ENCODE measurements at places on chromosomes 1 and 21.

DNA sequence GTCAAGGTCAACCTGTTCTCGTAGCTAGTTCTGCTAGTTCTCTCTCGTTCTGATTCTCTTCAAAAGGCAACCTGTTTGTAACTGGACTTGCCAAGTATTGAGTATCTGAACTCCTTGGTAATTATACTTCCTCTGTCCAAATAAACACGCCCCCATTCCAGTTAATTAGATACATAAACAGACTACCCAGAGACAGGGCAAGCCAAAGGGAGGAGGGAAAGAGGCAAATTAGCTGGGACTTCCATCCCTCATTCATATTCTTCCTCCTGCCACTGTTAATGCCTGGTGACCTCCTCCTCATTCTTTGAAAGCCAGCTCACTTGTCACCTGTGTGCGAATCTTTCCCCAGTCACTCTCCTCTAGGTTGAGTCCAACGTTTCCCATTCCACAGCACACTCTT, 62.9 kb downstream of the LPAR3 start:
- DNase-seq = no peak

DNA sequence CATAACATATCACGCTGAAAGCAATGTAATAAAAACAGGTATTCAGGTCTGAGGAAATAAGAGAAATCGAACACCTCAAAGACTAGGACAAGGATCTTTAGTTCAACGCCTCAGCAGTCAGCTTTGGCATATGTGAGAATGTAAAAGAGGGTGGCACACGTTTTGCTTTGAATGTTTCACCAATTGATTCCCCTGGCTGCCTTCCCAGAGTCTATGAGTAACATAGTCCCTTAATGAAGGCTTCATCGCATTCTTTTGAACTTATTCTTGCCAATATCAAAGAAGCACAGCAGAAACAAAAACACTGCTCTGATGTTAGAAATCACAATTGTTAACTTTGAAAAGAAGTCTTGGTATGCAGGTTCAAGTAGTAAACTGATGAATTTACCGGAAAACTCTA, 764.8 kb downstream of the ADGRL2 start:
- DNase-seq = no peak

DNA sequence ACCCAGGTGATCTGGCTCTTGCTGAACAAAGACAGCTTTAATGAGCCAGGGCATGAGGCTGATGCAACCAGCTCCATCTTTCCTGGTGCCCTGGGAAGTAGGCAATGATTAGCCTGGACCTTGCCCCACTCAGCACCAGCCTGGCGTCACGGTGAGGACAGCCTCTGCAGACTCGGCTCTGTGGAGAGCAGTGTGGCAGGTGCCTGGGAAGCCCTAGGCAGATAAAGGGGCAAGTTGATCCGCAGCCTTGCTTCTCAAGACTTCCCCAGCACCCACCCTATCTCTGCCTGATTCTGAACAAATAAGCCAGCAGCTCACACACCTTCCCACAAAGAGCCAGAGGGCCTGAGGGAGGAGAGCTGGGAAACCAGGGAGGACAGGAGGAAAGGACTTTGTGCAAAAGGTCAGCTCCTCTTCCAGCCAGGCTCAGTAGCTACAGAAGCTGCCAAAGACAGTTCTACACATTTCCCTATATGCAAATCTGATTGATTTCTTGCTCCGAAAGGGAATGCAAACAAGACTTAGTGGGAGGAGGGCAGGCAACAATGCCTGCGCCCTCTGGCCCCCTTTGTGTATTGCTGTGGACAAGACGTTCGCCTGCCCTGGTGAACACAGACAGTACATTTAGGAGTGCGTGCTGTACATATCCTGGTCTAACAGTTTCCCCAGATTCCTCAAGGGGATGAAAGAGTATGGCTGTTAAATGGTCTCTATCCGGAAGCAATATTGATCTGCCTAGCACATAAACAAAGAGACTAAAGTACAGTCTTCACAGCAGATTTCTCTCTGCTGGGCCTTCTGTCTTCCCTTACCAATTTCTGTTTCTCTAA, 63.8 kb downstream of the BCAR3 start:
- no peak for DNase-seq

DNA sequence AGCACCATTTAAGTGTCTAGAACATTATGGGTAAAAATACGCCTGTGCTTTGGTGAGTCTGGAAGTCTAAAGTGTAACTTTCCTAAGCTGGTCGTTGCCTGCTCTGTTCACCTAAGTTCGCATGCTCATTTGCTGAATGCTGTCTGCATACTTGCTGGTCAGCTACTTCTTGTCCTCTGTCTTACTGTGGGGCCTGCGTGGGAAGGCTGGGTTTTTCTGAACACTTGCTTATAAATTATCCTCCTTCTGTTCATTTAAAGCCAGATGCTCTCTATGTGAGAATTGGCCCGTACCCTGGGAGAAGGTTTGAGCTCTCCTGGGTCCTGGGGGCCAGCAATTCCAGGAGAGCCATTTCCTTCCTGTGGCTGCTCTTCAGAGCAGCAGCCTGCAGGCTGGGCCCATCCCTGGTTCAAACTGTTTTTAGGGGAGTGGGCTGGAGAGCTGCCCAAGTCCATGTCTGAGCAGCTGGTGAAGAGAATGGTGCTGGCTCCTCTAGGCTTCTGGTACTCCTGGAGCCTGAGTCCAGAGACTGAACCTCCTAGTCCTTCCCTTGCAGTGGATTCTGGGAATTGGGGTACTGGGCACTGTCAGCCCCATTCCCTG, 75.7 kb downstream of the GALNT2 start:
- no peak for DNase-seq

DNA sequence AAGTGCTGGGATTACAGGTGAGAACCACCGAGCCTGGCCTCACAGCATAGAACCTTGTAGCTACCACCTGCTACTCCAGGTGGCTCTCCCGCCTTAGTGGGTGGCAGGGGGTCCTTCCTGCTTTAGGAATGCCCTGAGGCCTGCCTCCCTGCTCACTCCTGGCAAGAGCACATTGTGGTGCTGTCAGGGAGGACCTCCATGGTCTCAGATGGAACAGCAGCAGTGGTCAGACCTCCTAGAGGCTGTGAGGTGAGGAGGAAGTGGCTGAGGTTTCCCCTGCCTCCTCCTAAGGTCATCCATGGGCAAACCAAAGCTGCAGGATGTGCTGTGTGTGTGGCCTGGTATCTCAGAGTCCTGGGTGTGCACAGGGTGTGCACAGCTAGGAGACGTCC, 6.7 kb downstream of the SOX13 start:
- DNase-seq = no peak

DNA sequence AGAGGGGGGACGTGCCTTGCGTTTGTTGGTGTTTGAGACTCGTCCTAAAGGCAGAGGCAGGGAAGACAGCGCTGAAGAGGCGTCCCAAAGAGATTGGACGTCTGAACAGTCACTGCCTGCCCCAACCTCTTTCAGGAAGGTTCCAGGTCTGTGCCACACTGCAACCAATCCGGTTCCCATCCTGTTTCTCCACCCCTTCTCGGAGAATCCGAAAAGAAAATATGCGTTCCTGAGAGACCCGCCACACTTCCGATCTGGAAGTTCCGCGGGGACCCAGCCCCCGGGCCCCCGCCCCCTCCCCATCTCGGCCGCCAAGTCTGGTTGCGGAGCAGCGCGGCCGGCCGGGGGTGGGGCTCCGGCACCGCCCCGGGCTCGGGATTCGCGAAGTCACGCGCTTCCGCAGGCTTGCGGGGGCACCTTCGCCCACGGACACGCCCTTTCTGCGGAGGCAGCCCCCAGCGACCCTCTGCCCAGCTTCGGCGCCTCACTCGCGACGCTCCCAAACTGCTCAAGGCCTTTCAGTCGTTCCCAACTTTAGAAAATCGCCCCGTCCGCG, 124.5 kb upstream of the DPYD start:
- DNase-seq = no peak

- no peak for DNase-seq
These were observed 21.3 kb downstream of the RRP1 start for GRCh38 chr21:43810505-43811261.

DNA sequence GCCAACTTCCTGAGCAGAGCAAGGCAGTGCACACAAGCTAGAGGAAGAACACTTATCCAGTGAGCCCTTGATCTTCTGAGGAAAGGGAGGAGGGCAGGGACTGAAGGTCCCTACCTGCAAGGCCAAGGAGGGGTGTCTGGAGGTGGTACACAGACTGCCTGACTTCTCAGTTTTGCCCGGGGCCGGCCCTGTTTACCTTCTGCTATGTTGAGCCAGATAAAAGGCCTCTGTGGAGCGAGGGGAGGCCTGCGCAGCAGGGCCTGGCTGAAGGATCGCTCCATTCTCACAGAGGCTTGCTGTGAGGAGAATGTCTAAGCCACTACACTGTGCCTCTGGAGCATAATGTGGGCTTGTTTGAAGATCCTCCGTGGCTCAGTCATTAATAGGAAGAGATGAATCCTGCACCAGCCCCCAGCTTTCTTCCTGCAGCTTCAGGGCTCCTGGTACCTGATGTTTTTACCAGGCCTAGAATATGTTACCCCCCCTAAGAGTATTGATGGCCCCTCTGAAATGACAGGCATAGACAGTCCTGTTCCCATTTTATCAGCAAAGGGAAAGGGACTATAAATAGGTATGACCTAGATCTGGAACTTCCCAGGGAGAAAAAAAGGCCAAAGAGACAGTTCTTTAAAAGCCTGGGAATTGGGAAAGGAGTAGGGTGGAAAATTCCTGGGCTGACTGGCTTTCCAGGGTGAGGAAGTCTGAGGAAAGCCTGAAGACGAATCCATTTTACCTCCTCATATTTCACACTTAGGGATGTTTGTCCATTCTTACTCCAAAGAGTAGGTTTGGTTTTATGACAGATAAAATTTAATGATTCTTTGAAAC, 4.7 kb downstream of the POGK start:
- no peak for DNase-seq

- DNase-seq = no peak
These were observed 156.0 kb downstream of the PGBD5 start for GRCh38 chr1:230270185-230270558.

DNA sequence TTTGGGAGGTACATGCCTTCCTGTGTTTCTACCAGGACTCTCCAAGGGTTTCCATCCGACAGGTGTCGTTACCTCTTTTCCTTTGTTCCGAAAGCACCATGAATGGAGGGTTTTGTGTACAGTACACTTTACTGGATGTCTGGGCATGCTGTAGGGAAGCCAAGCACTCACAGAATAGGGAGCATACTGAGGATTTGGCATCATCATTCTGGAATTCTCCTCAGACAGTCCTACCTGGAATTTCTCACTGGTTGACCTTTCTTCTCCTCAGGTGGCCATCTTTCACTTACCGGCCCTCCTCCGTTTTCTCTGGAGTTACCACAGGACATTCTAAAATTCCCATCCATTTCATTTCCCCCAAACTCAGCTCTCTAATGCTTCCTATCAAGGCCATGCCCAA, 5.9 kb upstream of the MPL start:
- DNase-seq = no peak

- DNase-seq = no peak
These were observed 73.9 kb downstream of the NENF start for GRCh38 chr1:212506666-212507065.

DNA sequence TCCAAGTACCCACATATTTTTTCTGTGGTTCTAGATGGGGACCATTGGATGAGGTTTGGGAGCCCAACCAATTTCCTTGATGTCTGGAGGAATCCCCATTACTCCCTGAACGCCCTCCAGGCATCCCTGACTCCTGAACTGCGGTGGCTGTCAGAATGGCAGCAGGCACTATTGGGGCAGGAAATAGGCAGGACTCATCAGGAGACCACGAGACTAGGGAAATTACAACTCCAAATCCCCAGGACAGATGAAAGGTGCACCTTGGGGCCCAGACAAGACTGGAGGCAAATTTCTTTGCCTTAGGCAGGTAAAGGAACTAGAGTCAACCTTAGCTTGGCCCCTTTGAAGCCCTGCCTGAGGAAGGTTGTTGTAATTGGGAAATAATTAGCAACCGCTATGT, 1.1 kb downstream of the CGN start:
- no peak for DNase-seq

GRCh38 chr1:214547747-214548146, 3.7 kb downstream of the PTPN14 start:
- DNase-seq = no peak
